ENCODE measurements at places on chromosomes 12 and 14. TPM values are rescaled to one million over a fixed set of nuclear protein-coding genes. Genes with fewer than 3 reads are reported as not detected.

DTD2 gene
- 9.5 TPM for polyA plus RNA-seq

P3H3 gene
- 1.1 TPM for polyA plus RNA-seq

VWF gene
- polyA plus RNA-seq, result 78.1 TPM

COX8C gene
- 0.35 TPM for polyA plus RNA-seq

TRHDE gene
- polyA plus RNA-seq, result 0.75 TPM

CACNA2D4 gene
- polyA plus RNA-seq, result 0.74 TPM

DNA sequence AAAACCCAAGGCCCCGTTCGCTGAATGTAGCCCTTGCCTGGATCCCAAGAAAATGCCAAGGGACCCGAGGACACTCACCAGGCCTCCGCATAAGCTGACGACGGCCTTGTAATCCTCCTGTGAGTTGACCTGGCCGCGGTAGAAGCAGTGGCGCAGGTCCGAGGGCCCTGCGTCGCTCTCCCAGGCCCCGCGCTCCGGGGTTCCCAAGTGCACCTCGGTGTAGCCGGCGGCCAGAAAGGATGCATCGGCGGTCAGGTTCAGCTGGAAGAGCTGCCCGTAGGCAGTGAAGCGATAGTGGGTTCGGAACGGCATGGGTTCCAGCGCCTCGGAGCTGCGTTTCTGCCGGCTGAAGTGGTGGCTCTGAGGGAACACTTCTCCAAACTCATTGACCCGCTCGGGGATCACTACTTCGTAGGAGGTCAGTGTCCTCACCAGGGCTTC lies 1.2 kb downstream of the ADAMTS20 start:
- DNase-seq, result no peak

- DNase-seq, result no peak
Observed at GRCh38 chr14:58133739-58134138, 18.3 kb downstream of the ARMH4 start.

- no peak for DNase-seq
Observed at GRCh38 chr12:24770334-24770733, 178.6 kb downstream of the BCAT1 start.

- DNase-seq, result no peak
Observed at GRCh38 chr12:46267825-46268582, 839 bp downstream of the SLC38A1 start.

GRCh38 chr14:94036313-94037167 lies 10.4 kb downstream of the OTUB2 start:
- peak; percentile 67 for DNase-seq

GRCh38 chr12:18054925-18055619 lies 34.9 kb downstream of the RERGL start:
- DNase-seq, result no peak

DNA sequence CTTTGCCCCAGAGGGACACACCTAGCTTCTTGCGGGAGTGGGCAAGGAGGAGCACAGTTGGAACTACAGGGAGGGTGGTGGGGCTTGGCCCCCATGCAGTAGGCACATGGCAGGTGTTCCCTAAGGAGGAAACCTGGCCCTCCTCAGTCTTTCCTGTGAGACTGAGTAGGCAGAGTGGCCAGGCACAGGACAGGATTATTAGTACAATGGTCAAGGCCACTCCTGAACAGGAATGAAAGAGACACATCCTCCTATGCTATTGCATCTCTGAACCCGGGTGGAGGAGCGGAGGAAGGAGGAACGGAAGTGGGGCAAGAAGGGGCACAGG lies 846 bp downstream of the MYO1A start:
- DNase-seq, result no peak

- DNase-seq, result no peak
Observed at GRCh38 chr12:58513852-58514251, 406.5 kb downstream of the LRIG3 start.

DNA sequence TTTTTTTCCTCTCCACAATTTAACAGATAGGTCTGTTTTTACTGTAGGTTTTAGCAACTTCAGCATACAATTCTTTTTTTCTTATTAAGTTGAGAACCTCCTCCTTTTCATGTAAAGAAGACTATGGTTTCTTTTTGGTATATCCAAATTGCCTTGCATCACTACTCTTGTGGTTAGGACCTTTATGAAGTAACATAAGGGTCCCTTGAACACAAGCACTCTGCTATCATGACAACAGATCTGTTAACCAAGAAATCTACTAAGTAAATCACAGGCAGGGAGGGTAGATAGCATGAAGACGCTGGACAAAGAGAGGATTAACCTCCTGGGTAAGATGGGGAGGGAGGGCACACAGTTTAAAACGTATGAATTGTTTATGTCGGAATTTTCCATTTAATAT lies 380.6 kb downstream of the CCDC91 start:
- no peak for DNase-seq

DNA sequence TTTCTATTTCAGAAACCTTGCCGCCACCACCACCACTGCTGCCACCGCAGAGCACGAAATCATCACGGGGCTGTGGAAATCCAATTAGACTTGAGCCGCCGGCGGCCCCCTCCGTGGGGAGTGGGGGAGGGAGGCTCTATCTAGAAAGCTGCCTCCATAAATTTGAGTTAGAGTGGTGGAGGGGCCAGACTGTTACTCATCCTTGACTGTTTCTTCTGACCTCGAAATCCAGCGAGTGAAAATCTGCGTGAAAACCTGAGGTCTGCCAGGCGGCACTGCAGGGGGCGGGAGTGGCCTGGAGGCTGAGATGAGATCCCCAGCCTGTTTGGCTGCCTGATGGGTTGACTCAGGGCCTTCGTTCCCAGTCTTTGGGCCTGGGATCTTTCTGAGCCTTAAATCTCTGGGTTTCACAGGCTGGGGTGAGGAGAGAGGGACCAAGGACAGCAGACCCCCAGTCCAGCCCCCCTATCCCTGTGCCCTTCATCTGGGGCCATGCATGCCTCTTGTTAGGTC lies 29.9 kb downstream of the TSPAN9 start:
- no peak for DNase-seq

- no peak for DNase-seq
Observed at GRCh38 chr12:42992826-42993225, 403.3 kb upstream of the PRICKLE1 start.

- no peak for DNase-seq
Observed at GRCh38 chr12:111451232-111451631, 45.5 kb downstream of the SH2B3 start.

DNA sequence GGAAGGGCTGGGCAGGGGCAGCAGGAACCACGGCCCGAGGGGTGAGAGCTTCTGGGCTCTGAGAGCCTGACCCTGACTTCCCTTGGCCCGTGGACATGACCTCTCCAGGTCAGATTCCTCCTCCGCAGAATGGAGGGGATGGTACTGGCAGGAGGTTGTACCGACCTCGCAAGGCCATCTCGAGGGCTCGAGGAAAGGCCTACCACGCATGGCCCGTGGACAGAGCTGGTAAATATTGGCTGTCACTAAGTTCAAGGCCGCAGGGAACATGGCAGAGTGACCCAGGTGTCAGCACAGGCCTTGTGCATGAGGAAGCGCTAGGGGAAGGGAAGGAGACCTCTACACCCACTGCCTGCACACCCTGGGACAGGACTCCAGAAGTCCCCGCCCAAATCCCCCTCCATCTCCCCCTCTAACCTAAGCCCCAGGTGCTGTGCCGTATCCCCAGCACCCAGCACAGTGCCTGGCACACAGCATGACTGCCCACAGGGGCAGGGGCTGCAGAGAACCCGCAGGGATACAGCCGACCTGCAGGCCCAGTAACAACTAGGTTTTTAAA lies 54.9 kb upstream of the PPP2R5C start:
- DNase-seq, result no peak

DNA sequence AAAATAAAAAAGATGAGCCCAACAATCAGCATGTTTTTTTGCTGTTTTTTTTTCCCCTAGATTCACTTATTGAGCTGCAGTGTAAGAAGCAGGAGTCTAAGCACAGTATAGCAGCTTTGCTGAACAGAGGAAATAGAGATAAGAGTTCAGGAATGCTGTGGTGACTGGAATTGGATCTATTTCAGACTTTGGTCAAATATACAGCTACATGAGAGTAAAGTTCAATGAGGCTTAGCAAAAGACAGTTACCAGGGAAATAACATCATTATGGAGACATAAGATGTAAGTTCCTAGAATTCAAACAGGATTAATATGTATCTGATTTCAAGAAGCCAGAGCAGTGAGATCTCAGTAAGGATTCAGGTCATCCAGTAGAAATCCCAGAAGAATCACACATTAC lies 613.0 kb downstream of the RPS29 start:
- DNase-seq, result no peak
